NCI-H2029 treated with DMSO at 0.1 percent for 48 hours (cell line): ENCODE measurements at places on chromosomes 5 and 9.
A peak's percentile ranks its signal among the peaks of the same experiment; 100 is the strongest.

DNA sequence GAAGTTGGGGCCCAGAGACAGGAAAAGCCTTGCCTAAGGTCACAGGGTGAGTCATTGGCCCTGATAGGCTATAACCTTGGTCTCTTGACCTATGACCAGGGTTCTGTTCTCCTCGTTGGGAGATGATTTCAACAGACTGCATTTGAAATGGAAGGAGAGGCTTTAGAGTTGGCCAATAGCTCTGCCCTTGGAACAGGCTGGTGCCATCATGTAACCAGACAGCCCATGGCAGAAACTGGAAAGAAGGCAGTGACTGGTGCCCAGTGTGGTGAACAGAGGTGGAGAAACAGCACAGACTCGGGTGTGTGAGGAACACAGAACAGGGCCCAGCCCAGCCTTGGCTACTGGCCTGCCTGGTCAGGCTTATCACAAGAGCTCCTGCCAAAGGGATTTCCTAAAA is 109.8 kb upstream of the SLC25A48 start:
- no peak for DNase-seq

DNA sequence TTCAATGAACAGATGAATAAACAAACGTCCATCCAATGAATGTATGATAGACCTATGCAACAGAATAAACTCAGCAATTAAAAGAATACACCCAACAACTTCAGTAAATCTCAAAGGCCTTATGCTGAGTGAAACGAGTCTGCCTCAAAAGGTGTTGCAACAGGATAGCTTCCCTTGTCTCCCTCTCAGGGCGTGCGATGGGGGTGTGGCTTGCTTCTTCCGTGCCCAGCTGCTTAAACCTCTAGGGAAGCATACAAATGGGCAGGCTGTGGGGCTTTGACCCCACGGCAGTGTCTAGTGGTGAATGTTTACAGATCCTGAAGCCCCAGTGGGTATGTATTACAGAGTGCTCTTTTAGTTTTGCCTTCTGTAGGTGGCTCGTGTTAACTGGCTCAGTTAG is 87.0 kb upstream of the CCL21 start:
- DNase-seq, result no peak

DNA sequence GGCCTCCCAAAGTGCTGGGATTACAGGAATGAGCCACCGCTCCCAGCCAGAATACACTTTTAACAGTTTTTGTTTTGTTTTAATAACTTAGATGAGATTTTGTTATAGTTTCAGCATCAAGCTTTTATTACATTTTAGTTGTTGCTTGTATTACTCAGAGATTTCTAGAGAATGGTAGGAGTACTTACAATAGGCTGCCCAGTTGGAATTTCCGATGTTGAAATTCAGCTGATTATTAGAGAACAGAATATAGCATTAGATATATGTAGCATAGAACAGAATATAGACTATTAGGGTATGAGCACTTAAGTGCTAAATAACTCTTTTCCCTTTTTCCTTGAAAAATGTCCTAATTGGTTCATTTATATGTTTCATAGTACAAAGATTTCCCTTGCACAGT is 6.2 kb downstream of the KDM4C start:
- DNase-seq, result no peak

DNA sequence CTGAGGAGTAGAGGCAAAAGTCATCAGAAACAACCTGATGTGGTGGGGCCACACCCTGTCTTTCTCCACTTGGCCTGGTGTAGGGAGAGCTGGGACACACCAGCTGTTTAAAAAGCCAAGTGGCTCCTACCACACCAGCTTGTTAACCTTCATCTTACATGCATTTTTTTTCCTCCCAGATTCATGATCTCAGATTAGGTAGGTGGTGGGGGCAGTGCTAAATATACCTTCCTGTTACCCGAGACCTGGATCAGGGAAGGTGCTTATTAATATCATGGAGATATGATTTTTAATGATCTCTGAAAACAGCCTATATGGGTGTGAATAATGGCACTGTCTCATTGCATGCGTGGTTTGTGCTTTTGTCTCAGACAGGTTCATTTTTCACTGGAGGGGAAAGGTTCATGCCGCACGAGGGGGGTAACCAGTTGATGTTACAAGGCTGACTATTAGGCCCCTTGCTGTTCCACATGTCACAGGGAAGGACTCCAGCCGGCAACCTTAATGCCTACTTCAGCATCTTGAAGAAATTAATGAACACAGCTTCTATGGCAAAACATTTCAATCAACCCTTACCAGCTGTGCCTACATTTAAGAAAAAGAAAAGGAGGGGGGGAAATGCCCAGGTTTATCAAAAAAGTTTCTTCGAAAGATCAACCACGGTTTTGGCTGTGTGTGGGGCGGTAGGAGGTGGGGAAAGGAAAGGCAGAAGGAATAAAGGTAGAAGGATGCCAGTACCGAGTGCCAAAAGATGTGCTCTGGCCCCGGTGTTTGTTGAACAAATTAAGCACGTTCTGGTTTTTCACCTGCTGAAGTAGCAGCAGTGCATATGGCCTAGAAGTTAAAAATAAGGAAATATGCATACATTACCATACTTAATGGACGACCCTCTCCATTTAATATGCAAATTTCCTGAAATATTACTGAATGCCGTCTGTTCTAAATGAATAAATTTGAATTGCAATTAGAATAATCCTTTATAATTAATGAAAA is 185.4 kb downstream of the EBF1 start:
- no peak for DNase-seq

DNA sequence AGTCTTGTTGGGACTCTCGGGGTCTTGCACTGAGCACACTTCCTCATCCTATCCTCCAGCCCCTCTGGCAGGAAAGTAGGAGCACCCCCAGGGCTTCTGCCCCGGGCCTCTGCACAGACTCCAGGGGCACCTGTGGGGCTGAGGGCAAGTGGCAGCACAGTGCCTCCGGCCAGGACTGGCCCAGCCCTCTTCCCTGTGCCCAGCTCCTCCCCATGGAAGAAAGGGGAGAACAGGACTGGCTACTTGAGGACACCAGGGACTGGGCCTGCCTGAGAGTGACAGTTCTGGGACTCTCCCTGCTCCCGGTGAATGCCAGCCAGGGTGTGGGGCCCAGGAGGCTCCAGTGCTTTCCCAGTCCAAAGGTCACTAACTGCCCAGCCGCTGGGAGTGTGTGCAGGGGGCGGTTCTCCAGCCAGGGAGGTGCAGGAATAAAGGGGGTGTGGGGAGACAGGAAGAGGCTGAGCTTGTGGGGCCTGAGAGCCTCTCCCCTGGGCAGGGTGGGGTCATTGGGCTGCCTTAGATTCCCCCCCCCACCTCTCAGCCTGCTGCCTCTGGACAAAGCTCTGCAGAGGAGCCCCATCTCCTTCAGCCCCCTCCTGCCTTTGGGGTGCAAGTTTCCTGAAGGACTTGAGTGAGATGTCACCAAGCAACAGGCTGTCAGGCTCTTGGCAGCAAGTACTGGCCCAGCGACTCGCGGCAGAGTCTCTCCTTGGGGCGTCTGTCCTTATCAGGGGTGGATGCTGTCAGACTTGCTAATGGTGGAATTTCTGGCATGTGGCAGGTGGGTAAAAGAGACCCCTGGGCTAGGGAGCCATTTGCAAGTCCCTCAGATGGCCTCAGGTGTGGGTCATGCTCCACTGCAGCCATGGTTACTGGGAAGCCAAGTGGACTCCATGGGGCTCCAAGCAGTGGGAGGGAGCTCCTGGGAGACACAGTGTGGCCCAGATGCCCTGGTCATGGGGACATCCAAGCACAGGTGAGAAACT is 19.1 kb upstream of the JADE2 start:
- no peak for DNase-seq

GRCh38 chr5:154757814-154758406 is 2.7 kb downstream of the LARP1 start:
- DNase-seq, result no peak

DNA sequence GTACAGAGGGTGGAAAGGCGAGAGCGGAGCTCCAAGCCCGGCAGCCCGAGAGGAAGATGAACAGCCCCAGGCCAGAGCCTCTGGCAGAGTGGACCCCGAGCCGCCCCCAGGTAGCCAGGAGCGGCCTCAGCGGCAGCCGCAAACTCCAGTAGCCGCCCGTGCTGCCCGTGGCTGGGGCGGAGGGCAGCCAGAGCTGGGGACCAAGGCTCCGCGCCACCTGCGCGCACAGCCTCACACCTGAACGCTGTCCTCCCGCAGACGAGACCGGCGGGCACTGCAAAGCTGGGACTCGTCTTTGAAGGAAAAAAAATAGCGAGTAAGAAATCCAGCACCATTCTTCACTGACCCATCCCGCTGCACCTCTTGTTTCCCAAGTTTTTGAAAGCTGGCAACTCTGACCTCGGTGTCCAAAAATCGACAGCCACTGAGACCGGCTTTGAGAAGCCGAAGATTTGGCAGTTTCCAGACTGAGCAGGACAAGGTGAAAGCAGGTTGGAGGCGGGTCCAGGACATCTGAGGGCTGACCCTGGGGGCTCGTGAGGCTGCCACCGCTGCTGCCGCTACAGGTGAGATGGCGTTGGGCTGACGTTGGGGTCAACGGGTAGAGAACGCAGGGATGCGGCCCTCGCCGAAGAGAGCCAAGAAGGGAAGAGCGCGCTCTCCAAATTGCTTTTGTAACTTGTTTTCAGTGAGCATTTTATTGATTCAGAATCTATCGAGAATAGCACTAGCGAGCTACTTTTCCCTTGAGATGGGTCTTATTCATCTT is at the start of gene PTGER4:
PTGER4 (plus strand) TSS at position 3 of the 769 bp plus-strand sequence. CDS start 1,079 bp downstream, outside the sequence.
- no peak for DNase-seq

DNA sequence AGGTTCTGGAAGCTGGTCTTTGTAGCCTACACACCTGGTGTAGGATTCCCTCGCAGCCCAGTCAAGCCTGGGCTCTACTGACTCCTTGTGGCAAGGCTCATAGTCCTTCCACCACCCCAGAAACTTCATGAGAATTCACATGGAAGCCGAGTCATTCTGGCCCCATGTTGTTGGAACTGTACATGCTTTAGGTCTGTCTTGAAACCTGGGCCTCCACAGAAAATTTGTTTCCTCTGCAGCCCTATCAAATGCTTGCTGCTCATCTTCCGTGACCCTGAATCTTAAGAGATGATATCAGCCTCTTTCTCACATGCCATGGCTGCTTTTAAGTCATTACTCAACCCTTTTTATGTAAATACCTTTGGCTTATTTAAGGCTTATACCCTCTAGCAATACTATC is 113.4 kb upstream of the GRHPR start:
- DNase-seq, result no peak

DNA sequence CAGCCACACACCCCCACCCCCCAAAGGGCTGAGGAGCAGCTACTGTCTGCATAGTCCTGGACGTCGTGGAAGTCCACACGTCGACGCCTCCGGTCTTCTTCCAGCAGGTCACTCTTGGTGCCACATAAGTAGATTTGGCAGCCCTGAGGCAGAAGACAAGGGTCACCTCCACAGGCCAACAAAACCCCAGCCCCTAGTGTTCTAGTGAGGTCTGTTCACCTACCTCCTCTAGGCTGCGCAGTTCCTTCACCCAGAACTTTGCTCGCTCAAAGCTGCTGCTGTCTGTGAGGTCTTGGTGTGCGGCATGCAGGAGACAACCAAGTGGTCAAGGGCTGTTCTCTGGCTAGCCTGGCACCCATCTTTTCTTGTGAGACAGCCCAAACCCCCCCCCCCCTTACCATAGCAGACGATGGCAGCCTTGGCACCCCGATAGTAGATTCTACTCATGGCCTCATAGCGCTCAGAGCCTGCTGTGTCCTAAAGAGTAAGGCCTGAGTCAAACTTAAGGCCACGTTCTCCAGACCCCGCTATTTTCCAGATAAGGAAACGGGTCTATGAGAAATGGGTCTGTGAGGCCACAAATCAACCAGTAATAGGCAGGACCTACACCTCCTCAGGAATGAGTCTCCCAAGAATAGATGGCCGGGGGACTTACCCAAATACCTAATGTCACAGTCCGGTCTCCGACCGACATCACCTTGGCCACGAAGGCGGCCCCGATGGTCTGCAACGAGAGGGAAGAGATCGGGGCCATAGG is 987 bp downstream of the RAB24 start:
- no peak for DNase-seq

DNA sequence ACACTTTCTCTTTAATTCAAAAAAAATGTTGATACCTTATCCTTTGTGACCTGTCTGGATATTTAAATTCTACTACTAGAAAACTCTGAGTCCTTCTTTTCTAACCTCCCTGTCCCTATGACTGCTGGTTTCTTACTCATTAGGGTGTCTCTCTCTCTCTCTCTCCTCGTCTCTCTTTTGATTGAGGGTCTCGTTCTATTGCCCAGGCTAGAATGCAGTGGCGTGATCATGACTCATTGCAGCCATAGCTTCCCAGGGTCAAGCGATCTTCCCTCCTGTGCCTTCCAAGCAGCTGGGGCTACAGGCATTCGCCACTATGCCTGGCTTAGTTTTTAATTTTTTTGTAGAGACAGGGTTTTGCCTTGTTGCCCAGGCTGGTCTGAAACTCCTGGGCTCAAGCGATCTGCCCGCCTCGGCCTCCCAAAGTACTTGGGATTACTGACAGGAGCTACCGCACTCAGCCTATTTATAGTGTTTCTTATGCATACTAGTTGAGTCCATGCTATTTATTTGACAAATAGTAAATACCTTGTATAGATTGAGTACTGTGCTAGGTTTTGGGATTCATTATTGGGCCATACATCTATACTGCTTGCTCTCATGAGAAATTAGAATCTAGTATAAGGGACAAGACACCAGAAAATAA is 61.9 kb downstream of the NSD1 start:
- DNase-seq, result no peak

- no peak for DNase-seq
These were observed 279.4 kb downstream of the FBXL17 start for GRCh38 chr5:108102463-108102862.

DNA sequence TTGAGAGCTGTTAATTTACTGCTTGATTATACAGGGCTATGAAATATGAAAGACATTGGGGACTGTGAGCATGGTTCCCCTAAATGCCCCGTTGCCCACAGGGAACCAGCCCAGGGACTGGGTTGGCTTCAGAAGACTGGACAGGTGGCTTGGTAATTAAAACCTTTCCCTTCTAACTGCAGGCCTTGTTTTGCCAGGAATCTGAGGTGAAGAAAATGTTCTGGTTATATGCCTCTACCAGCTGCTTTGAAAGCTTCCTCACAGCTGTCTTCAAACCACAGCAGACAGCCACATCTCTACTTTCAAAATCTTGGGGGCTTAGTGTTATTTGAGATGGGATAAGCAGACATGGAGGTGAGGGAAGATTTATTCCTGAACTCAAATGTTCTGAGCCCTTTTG is 153.3 kb upstream of the SPRY4 start:
- DNase-seq, result no peak

GRCh38 chr5:159359408-159359807 is 29.1 kb upstream of the IL12B start:
- no peak for DNase-seq

DNA sequence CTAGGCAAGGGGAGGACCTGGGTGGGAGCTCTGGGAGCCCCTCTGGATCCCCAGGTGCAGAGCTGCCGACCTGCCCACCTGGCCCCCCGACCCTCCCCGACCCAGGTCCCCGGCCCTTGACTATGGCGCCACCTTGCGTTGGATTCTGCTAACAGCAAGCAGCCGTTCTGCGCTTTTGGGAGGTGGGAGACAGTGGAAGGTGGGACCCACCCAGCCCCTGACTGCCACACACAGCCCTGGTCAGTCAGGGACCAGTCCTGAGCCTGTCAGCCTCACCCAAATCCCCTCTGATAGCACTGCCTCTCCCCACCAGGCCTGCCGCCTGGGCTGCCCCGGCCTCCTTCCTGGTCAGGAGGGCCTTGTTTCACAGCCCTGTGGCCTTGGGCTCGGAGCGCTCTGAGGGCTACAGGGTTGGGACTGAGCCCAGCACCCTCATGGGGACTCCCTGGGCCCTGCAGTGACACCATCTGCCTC is 77.9 kb downstream of the HMCN2 start:
- DNase-seq, result no peak

GRCh38 chr5:30195036-30195435 is 998.5 kb upstream of the CDH6 start:
- peak; percentile 29 for DNase-seq

GRCh38 chr5:166370928-166371690 is 1920.3 kb upstream of the WWC1 start:
- DNase-seq, result no peak

- DNase-seq, result no peak
These were observed 8.9 kb downstream of the CERCAM start for GRCh38 chr9:128429513-128430086.
